ENCODE measurements at places on chromosomes 12 and 14.

GRCh38 chr12:65529771-65530435 is 251.4 kb downstream of the MSRB3 start:
- DNase-seq = no peak

DNA sequence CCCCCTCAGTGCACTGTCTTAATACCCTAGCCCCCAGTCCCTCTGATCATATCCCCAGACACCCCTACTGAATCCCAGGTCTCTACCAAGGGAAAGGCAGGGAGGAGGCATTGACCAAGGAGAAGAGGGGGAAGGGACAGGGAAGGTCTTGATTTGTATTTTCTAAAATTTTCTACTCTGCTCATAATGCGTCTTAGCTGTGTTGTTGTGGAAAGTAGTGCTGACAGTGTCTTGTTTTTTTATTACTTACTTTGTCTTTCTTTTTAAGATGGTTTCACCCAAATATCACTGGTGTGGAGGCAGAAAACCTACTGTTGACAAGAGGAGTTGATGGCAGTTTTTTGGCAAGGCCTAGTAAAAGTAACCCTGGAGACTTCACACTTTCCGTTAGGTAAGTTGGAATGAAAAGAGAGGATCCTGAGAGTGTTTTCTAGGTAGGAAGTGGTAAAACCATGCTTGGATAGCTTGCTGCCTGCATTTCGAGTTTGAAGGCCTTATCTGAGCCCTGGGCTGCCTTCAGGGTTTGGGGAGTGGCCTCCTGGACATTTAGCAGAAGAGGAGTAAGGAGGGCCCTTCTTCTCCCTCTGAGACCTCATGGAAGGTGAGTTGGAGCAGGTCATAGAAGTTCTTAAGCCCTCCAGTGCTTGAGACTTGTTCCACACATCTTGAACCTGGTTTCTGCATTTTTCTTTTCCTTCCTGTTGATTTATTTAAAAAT is 27.4 kb downstream of the PTPN11 start:
- no peak for DNase-seq

GRCh38 chr14:99378782-99379214 is 101.9 kb downstream of the SETD3 start:
- no peak for DNase-seq

DNA sequence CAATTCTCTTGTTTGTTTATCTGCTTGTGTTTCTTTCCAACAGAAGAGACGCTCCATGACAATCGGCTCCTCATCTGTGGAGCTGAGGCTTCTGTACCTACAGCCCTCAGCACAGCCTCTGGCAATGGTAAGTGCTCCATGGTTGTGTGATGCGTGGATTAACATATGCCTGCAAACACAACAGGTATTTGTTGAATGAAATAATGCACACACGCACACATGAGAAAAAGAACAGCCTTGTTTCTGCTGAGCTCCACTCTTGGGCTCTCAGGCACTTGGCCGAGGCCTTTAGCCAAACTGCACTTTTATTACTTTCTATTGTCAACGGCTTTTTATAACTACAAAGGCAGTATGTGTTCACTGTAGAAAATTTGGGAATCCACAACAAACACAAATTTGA is 120.4 kb upstream of the TMCC3 start:
- no peak for DNase-seq

GRCh38 chr12:96344124-96344695 is 56.0 kb downstream of the CDK17 start:
- no peak for DNase-seq

DNA sequence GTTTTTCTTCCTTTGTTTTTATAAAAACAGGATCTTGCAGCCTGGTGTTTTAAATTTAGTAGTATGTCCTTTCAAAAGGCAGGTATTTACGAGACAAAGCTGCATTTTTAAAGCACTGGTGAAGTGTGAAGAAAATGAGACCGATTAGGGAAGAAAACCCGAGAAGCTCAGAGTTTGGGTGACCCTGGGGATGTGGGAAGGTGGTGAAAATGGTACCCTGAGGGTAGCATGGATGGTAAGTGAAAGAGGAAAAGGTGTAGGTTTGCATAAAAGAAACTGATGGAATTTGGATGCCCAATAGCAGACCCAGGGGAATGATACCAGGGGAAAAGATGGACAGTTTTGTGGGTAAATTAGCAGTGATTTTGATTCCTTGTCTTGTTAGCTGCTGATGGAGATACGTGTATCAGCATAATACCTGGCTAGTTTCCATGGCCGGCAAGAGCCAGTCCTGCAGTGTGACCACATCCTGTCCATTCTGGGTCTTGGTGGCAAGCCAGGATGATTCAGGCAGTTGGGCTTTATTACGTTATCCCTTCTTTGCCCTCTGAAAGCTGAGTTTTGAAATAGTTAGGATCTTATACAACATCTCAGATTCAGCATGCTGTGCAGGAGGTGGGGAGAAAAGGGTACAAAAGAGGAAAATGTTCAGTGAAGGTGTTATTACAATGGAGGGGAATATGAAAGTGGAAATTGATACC is 8.9 kb downstream of the BICD1 start:
- DNase-seq = peak; percentile 68

GRCh38 chr12:106051853-106052531 is 86.8 kb downstream of the NUAK1 start:
- DNase-seq = no peak

GRCh38 chr14:24794644-24795305 is 160.8 kb upstream of the GZMB start:
- DNase-seq = no peak

- peak; percentile 81 for DNase-seq
Observed at GRCh38 chr14:26598081-26598671, 343 bp upstream of the NOVA1 start.

GRCh38 chr12:105164068-105164467 is 56.5 kb downstream of the WASHC4 start:
- DNase-seq = no peak

- DNase-seq = no peak
Observed at GRCh38 chr12:119354172-119354571, 19.6 kb downstream of the CCDC60 start.

DNA sequence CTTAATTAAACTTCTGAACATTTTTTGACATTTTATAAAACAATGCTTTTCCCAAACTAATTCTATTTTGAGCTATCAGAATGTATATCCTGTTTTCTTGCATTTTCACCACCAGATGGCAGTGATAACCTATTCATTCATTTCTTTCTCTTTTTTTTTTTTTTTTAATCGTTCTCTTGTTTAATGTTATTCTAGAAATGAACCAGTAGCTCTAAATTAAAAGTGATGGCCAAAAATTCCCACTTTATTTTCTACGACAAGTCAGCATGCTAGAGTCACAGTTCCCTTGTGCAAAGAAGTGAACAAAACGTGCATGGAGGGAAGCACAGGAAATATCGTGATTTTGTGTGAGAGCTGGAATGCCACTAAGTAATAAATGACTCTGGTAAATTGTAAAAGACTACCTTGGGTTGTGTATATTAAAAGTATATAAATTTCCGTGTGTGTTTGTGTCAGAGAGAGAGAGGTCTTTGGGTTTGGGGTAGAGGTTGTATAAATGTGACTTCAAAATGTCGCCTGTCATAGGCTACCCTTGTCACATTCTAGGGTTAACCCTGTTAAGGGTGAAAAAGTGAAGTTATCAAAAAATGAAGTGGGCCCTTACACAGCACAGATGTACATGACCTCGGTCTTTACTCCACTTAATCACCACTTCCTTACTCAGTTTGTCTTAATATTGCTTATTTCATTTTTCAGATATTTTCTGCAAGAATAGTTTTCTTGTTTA is 40.4 kb upstream of the LDHB start:
- no peak for DNase-seq

GRCh38 chr12:91877456-91878235 is 268.0 kb downstream of the BTG1 start:
- DNase-seq = no peak

DNA sequence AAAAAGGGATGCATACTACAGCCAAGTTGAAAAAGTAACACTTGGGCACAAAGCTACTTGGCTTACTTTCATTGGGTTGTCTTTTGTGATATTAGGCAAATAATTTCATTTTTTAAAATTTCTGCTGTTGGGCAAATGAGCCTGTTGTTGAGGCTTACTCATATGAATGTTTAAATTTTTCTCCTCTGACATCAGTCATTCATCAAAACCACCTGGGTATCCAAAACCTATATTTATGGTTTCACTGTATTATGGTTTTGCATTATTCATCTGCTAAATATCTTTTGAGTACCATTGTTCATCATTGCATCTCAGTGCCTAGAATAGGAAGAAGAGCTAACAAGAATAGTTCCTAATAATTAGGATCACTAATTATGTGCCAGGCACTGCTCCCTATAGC is 28.1 kb downstream of the DYRK2 start:
- DNase-seq = no peak

GRCh38 chr12:33187409-33187808 is 252.2 kb downstream of the SYT10 start:
- no peak for DNase-seq

- no peak for DNase-seq
Observed at GRCh38 chr12:70948976-70949336, 28.4 kb upstream of the PTPRR start.

DNA sequence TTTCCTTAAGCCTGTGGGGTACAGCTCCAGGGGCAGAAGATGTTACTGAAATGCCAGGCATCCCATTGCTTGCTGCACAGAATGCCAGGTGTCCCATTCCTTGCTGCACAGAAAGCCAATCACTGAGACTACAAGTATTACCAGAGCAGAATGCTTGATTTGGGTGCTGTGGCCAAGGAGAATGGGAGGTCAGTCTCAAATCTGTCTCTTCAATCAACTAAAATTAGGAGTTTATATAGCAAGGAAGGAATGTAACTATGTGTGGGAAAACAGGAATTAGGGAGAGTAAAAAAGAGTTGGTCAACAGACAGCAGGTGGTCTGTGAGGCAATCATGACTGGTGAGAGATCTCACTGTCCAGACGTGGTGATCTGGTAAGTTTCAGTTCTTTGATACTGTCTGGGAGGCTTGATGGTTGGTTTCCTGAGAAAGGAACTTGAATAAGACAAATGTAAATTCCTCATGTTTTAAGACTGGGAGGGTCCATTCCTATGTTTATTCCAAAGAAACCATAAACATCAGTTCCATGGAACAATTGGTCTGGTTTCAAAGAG is 31.2 kb upstream of the VASH1 start:
- no peak for DNase-seq

DNA sequence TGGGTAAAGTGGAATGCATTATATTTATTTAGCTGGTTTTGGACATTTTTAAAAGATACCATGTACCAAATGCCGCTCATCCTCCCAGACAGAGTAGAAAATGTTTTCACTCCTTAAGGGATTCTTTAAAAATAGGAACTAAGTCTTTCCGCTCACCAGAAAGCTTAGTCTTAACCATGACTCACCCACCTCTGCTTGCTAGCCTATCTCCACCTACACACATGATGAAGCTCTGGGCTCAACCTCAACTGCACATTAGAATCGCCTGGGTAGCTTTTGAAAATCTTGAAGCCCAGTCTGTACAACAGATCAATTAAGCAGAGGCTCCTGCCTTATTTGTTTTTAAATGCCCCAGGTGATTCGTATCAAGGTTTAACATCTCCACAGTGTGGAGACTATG is 260.5 kb downstream of the NEDD1 start:
- no peak for DNase-seq

GRCh38 chr12:69978020-69978419 is 153.0 kb downstream of the MYRFL start:
- no peak for DNase-seq

DNA sequence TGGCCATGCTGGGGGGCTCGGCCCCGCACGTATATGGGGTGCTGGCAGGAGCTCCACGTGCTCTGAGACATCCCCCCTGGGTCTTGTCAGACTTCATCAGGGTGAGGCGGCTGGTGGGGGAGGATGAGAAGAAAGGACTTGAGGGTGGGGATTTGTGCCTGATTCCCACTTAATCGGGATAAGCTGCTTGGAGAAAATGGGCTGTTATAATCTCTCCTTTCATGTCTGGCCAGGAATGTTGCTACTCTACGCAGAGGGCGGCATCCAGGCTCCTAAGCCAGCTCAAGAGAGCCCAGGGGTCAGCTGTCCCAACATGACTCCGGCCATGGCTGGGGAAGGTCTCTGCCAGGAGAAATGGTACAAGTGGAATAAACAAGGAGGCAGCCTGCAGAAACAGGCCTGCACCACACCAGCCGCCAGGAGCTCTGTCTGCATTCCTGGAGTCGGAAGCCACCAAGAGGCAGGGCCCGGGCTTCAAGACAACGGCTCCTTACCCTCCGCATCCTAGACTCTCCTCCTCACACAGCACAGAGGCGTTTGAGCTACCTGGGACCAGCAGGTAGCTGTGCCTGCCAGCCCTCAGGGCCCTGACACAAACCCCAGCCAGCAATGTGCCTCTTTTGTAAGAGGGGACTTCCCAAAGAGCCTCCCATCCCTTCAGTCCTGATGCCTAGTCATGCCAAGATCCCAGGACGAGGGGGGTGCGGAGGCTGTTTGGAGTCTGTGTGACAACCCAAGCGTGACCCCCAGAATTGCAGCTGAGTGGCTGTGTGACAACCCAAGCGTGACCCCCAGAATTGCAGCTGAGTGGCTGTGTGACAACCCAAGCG is 195.8 kb upstream of the DIO3 start:
- DNase-seq = no peak

DNA sequence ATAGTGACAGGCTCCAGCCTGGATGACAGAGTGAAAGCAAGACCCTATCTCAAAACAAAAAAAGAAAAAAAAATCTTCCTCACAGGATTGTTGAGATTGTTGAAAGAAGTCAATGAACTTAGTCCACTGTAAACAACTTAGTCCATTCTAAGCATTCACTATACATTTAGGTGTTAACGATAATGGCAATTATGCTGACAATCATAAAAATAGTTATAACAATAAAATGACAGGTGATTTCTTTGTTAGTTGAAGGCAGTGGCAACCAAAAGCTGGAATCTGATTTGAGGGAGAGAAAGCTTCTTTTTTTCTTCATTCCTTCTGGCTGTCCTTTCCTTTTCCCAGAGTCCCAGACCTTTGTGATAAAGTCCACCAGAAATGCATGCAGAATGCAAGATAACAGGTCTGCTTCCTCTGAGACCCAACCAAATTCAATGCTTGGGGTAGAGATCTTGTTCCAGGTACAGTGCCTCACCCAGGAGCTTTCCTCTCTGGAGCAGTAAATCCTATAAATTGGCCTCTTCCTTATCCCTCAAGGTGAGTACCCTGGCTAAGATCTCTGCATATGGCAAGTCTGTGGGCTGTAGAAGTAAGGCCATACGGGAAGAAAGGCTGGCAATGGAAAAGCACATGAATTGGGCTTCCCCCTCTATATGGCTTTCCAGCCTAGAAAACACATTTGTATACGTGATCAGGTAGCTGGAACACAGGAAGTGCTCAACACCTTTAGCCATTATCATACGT is 52.5 kb downstream of the PAX9 start:
- no peak for DNase-seq

- DNase-seq = no peak
Observed at GRCh38 chr12:132210223-132211055, 66.2 kb downstream of the NOC4L start.

GRCh38 chr14:74954232-74954946 is 1.0 kb downstream of the PGF start:
- no peak for DNase-seq

DNA sequence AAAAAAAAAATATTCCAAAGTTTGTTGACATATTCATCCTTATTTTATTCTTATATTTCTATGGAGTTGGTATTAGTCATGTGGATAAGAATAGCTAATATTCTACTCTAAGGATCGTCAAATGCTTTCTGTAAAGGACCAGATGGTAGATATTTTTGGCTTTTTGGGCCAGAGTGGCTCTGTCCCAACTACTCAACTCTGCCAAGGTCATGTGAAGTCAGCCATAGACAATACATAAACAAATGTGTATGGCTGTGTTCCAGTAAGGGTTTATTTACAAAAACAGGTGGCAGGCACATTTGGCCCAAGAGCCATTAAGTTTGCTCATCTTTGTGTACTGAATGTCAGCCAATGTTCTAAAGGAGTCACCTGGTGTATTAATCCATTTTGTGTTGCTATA is 131.8 kb downstream of the TBX5 start:
- no peak for DNase-seq

GRCh38 chr12:4311776-4312175 is 9.2 kb upstream of the TIGAR start:
- DNase-seq = no peak
